ENCODE measurements at places on chromosomes 16 and 17. TPM values are rescaled to one million over a fixed set of nuclear protein-coding genes. Genes with fewer than 3 reads are reported as not detected.

The SECTM1 gene
- 9.1 TPM for total RNA-seq

DNA sequence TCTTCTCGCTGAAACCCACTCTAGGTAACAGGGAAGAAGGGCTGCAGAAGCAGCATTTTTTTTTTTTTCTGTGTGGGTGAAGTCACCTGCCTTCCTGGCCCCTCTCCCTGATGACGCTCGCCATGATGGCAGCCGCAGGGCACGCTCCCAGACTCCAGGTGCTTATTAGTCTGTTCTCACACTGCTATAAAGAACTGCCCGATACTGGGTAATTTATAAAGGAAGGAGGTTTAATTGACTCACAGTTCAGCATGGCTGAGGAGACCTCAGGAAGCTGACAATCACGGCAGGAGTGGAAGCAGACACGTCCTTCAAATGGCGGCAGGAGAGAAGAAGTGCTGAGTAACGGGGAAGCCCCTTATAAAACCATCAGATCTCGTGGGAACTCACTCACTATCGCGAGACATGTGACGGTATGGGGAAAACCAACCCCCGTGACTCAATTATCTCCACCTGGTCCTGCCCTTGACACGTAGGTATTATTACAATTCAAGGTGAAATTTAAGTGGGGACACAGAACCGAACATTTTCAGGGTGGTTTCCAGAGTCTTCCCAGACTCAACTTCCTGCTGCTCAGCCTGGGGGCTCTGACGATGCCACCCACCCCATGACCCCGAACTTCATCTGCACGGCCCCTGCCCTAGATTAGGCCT lies 34.9 kb upstream of the NLRP1 start:
- no peaks in the 10 kb centered on the region for H3K36me3 ChIP-seq
- no peak overlapping the region for H3K27ac ChIP-seq
- DNase-seq = no peak
- H3K27me3 ChIP-seq = no peaks in the 10 kb centered on the region
- no peak overlapping the region for H3K4me3 ChIP-seq
- no peaks in the 10 kb centered on the region for H3K4me1 ChIP-seq

DNA sequence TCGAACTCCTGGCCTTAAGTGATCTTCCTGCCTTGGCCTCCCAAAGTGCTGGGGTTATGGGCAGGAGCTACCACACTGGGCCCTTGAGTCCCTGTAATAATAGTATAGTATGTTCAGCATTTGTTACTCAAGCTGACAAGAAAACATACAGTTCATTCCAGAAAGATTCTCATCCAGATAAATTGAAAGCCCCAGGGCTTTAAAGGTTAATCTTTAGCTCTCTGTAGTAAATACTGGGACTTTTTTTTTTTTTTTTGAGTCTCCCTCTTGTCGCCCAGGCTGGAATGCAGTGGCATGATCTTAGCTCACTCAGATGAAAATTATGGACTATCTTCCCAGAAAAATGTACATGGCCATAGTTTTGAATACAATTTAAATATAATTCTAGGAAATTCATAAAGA lies 11.0 kb downstream of the BRCA1 start:
- no peaks in the 10 kb centered on the region for H3K36me3 ChIP-seq
- no peak for DNase-seq
- no peak overlapping the region for H3K27ac ChIP-seq
- H3K27me3 ChIP-seq = no peaks in the 10 kb centered on the region

DNA sequence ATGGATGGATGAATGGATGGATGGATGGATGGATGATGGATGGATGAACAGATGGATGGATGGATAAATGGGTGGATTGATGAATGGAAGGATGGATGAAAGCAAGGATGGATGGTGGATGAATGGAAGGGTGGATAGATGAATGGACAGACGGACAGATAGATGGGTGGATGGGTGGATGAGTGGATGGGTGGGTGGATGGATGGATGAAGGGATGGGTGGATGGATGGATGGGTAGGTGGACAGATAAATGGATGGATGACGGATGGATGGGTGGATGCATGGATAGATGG lies 14.9 kb downstream of the SRL start:
- H3K36me3 ChIP-seq = no peaks in the 10 kb centered on the region
- no peaks in the 10 kb centered on the region for H3K4me1 ChIP-seq
- no peak for DNase-seq
- no peak overlapping the region for H3K4me3 ChIP-seq
- no peaks in the 10 kb centered on the region for H3K27me3 ChIP-seq

DNA sequence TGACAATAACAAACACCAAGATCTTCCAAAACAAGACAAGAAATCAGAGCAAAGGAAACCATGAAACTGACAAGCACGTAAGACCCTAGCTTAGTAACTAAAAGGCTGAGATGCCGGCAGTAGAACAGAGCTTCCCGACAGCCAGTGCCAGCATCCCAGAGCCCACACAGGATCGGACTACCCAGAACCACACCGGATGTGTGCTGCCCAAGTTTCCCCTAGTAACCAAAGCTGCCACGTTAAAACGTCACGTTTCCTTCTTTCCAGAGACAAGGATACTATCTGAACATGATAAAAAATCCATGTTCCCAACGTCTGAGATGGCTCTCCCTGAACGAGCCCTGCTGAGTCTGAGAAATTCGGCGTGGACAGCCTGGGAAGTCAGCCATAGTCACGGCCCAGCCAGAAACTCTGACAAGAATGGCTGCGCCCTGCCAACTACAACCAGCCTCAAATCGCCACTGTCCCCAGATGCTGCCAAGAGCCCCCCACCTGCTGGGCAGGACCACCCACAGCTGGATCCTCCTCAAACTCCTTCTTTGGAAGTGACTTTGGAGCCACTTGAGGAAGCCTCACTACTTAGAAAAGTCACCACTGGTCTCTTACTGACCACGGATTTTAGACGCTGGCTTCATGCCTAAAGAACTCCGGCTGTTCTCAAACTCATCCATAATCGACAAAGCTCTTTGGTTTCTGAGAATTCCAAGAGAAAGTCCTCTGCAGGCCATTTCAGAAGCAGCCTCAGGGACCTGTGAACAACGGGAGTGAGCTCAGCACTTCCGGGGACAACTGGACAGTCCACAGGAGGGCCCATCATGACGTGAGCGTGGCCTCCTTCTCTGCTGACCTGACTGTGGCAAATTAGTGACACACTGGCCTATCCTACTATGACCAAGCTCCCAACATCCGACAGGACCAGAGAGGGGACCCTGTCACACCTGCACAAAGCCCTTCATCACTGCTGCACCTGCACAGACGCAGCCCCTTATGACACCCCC lies 16.7 kb downstream of the CCDC57 start:
- H3K27me3 ChIP-seq = no peaks in the 10 kb centered on the region
- no peak overlapping the region for H3K4me3 ChIP-seq
- no peak overlapping the region for H3K27ac ChIP-seq
- H3K4me1 ChIP-seq = no peaks in the 10 kb centered on the region
